ENCODE measurements at places on chromosomes 3 and 15.

- DNase-seq: no peak
Observed at GRCh38 chr3:4655145-4656045, 162.2 kb downstream of the ITPR1 start.

- DNase-seq: no peak
Observed at GRCh38 chr3:127035677-127036076, 52.8 kb downstream of the PLXNA1 start.

GRCh38 chr3:149095487-149095886 lies 9.2 kb upstream of the HLTF start:
- no peak for DNase-seq

- no peak for DNase-seq
Observed at GRCh38 chr15:57667171-57667849, 39.2 kb upstream of the POLR2M start.

GRCh38 chr15:70495991-70496599 lies 267.3 kb downstream of the UACA start:
- no peak for DNase-seq

GRCh38 chr3:81443958-81444357 lies 317.5 kb downstream of the GBE1 start:
- DNase-seq: no peak

DNA sequence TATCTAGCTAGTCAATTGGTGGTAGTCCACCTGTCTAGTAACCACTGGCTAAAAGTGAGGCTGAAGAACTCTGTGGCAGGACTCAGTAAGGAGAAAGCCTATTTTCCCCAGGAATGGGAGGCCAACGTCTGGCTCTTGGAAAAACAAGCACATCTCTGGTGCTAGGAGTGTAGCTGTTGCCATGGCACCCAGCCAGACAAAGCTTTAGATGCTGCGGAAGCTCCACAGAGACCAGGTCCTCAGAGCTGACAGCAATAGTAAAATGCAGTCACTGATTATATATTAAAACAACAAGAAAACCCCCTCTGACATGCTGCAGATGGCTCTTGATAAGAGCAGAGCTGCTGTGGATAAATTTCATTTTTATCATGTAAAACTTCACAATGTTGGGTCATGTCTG lies 124.9 kb upstream of the STRIT1 start:
- no peak for DNase-seq

DNA sequence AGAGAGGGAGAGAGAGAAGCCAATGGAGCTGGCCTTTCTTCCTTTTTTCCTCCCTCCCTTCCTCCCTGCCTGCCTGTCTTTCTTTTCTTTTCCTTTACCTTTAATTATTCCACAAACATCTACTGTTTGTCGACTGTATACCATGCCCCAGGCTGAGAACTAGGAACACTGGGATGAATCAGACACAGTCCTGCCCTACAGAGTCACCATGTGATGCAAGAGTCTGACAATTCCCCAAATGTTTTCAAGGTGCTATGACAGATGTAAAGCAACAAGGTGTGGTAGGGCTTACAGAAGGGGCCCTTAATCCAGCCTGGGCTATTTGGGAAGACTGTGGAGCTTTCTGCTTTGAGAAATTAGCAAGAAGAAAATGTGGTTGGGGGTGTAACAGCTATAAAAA lies 4.0 kb upstream of the SPSB4 start:
- no peak for DNase-seq

GRCh38 chr15:43954181-43954621 lies 127.4 kb downstream of the WDR76 start:
- DNase-seq: no peak

DNA sequence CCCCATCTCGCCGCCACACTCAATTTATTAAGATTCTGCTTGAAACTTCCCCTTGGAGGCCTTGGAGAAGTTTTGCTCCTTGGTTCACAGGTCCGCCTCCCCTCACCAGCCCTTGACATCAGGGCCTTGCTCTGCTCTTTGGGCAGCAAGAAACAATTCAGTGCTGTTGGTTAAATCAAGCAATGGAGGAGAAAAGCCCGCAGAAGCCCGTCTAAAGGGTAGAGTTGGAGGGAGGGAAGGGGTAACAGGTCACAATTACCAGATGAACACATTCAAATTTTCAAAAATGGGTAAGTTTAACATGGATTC lies 429 bp downstream of the PARP9 start:
- DNase-seq: no peak

- no peak for DNase-seq
Observed at GRCh38 chr3:150793641-150794040, 30.7 kb upstream of the SIAH2 start.

- peak; percentile 63 for DNase-seq
Observed at GRCh38 chr15:84736375-84736774, 12.0 kb upstream of the ZNF592 start.

DNA sequence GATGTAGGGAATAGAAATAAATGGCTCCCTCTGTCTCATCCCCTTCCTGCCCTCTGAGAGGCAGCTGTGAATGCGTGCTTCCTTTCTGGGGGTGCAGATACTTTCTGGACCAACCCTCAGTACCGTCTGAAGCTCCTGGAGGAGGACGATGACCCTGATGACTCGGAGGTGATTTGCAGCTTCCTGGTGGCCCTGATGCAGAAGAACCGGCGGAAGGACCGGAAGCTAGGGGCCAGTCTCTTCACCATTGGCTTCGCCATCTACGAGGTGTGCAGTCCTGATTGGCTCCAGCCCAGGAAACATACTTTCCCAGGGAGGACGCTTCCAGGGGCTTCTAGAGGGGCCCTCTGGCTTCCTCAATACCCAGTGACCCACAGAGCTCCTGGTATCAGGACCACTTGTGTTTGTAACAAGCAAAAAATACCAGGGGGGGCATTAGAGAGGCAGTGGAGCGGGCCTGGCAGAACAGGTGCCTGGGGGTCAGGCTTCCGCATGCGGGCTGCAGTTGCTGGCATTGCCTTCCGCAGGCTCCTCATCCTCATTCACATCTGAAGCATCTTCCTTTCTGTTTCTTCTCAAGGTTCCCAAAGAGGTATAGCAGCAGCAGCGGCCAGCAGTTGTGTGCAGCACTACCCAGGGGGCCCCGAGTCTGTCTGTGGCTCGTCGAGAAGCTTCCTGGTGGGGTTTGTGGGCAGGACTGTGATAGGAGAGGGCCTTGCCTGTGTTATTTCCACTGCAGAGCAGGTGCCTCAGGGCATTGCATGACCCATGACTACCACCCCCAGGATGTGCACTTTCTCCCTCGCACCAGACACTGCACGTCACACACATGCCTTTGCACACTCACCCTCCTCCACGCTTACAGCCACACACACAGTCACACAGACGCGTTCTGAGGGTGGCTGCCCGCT lies 42.5 kb downstream of the CAPN3 start:
- DNase-seq: no peak

DNA sequence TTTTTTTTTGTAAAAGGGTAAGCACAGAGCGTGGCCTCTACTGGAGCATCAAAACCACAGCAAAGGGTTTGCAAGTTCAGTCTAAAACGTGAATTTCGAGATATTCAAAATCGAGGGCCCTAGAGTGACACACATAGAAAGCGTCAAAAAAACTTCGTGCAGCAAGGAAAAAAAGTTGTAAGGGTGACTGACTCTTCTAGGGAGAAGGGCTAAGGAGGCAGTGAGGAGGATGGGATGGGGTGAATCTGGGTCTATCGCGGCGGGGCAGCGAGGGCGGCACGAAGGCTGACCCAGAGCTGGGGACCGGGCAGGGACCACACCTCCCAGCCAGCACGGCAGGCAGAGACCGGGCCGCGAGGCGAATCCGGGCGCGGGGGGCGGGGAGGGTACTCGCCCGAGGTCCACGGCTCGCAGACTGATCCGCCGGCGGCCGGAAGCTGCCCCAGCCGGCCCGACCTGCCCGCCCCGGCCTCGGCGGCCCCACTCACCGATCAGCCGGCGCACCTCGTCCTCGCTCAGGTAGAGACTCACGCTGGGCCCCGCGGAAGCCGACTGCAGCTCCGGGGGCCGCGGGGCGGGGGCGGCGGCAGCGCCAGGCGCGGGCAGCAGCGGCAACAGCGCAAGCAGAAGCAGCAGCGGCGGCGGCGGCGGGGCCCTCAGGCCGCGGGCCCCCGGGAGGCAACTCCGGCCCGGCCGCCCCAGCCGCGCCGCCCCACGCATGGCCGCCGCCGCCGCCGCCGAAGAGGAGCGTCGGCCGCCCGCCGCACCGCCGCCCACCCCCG lies 533 bp downstream of the RYK start:
- DNase-seq: peak; percentile 14

- DNase-seq: no peak
Observed at GRCh38 chr15:41511331-41511898, 2.2 kb downstream of the LTK start.

- DNase-seq: no peak
Observed at GRCh38 chr15:22922003-22922402, 58.2 kb downstream of the CYFIP1 start.

DNA sequence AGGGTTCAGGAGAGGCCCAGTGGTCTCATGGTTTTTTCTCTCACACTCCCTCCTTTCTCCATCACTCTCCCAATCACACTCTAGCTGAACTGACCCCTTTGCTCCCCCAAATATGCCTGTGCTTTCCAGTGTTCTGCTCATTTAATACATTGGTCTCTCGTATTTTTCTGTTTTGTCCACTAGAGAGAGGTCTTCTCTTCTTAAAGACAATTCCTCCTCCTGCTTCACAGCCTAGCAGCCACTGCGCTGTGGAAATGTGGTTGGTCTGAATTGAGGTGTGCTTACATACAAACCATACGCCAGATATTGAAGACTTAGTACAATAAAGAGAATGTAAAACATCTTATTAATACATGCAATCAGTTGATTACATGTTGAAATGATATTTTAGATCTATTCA lies 60.6 kb upstream of the XCR1 start:
- no peak for DNase-seq

- no peak for DNase-seq
Observed at GRCh38 chr3:197001972-197002700, 27.5 kb downstream of the MELTF start.

DNA sequence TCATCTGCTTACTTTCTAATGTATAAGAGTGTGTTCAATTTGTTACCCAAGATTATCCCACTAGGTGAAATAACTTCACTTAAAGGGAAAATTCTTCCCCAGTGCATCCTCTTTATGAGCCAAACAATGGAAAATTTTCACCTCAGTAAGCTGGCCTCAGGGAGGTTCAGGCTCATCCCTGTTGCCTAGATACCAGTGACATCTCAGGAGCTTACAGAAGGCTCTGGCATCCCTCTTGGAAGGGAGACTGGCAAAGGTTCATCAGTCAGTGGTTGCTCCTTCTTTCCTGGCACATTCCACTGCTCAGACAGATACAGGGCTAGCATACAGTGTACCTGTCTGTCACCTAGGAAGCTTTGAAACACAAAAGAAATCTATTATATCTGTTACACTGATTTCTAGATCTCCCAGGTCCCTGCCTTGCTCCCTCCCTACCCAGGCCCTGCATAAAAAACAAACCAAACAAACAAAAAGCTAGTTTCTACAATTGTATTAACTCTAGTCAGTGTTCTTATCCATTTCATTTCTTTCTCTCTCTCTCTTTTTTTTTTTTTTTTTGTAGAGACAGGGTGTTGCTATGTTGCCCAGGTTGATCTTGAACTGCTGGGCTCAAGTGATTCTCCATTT lies 1.7 kb downstream of the IP6K2 start:
- DNase-seq: no peak

- no peak for DNase-seq
Observed at GRCh38 chr15:66936861-66937582, 128.4 kb upstream of the SMAD3 start.

DNA sequence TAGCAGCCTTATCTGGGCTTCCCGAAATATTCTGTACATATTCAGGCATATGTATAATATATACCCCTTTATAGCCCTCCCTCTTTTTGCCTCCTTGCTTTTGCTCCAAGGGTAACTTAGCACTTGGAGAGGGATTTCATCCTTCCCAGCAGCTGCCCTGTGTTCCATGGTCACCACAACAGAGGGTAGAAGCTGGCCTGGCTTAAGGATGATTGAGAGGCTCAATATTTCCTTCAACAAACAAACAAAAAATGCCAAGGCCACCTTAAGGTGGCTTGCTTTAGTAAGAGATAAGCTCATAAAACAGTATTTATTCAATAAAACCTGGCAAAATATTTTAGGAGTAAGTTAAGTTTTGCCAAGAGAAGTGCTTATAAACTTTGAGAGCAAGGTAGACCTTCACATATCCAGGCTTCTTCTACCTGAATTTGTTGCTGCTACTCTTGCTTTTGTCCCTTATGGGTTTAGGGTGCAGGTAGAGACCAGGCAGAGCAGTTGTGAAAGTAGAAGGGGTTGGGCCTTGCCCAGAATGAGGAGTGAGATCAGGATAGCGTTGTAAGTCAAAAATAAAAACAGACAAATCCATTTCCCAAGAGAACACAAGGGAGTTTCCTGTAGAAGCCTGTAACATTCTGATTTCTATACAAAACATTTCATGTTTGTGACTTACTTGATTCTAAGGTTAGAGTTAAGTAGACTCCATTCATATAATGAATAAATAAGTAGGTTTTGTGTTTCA lies 52.7 kb upstream of the ATOSA start:
- no peak for DNase-seq

- DNase-seq: no peak
Observed at GRCh38 chr3:136351351-136351750, 101.2 kb downstream of the PCCB start.

DNA sequence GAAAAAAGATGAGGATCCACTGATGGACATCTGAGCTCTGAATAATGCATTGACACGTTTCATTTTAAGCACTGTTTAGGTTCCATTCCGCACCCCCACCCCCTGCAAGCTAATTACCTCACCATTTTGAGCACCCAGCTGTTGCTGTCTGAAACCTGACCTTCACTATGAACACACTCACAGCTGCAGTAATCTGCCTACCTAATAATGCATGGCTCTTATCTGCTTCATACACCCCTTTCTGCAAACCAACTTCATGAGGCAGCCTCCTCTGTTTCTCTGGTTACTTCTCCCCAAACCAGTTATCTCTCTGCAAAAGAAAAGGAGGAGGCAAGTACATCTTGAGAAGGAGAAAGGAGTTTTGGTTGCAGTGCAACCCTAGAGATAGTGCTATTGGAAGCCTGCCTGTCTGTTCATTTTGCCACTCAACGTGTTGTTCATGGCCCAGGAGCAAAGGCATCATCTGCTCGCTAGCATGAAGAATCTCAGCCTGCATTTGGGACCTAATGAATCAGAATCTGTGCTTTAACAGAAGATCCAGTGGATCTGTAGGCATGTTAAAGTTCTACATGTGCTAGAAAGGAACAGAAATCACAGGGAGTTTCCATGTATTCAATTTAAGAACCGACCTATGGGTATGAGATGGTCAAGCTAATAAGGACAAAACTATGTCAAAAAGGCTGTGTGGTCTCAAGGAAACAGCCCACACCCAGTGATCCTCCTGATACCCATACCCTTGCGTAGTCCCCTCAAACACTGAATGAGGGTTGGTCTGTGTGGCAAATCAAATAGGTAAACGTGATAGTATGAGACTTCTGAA lies 87.2 kb downstream of the MB21D2 start:
- DNase-seq: no peak

- DNase-seq: no peak
Observed at GRCh38 chr3:11636394-11636770, 7.3 kb downstream of the VGLL4 start.

DNA sequence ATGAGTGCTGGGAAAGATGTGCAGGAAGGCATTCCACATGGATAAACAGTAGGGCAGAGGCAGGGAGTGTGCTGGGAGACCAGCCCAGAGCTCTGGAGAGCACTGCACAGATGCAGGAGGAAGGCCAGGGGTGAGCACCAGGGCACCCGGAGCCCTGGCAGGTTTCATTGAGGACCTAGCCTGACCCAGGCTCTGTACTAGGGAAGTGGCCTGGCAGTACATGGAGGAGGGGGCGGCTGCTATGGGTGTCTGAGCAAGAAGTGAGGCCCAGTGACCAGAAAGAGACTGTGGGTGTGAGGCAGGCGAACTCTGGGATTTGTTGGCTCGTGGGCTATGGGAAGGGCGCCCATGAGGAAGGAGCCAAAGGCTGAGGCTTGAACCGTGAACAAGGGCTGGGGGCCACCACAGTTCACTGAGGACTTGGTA lies 139.1 kb downstream of the DNAJB8 start:
- DNase-seq: no peak

Data from T-cell (primary cell).